Activated T-cell treated with anti-CD3 and anti-CD28 coated beads, Interleukin-2, amount 50 U/mL, for 24 hours (primary cell): ENCODE measurements at places on chromosomes 6 and 20.
A peak's percentile ranks its signal among the peaks of the same experiment; 100 is the strongest.

DNA sequence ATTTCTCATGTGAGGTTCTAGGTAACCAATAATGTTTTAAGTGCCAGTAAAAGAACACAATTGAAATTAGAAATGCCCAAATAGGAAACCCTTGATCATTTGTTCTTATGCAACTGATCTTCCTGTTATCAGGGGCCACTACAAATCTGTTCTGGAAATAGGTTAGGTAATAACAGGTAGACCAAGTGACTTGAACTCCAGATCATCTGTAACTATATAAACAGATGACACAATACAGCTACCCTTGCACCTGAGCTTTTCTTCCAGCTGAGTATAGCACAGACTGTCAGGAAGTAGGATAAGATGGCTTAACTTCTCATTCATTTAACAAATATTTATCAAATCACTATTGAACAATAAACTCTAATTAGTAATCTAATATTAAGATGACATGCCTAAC lies 52.5 kb downstream of the MAN1A1 start:
- DNase-seq: no peak

DNA sequence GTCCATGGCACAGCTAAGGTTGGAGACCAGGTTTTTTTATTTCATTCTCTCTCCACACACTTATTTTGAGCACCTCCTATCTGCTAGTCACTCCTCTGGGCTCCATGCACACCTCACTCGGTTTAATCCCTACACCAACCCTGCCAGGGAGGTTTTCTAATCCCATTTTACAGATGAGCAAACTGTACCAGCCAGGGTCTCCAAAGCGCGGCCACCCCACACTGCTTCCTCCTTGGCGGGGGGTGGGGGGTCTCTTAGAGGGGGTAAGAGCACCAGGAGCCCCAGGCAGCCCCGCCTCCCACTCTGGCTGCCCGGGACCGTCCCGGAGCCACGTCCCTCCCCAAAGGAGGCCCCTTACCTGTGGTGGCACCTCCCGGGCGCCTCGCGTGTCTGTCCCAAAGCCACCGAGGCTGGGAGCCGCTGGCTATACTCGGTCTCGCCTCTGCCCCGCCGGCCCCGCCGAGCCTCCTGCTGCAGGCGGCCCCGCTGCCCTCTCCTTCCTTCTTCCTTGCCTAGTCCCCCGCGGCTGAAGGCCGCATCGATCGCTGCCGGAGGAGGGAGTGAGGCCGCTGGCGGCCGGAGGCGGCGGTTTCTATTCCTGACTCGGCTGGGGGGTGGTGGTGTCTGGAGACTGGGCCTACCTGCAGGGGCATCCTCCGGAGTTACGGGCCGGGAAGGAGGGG lies at the start of gene KCNS1:
Gene KCNS1, minus strand, starts transcription at position 565 of the 683 bp plus-strand sequence. CDS start 1,891 bp downstream, outside the sequence.
- DNase-seq: no peak

DNA sequence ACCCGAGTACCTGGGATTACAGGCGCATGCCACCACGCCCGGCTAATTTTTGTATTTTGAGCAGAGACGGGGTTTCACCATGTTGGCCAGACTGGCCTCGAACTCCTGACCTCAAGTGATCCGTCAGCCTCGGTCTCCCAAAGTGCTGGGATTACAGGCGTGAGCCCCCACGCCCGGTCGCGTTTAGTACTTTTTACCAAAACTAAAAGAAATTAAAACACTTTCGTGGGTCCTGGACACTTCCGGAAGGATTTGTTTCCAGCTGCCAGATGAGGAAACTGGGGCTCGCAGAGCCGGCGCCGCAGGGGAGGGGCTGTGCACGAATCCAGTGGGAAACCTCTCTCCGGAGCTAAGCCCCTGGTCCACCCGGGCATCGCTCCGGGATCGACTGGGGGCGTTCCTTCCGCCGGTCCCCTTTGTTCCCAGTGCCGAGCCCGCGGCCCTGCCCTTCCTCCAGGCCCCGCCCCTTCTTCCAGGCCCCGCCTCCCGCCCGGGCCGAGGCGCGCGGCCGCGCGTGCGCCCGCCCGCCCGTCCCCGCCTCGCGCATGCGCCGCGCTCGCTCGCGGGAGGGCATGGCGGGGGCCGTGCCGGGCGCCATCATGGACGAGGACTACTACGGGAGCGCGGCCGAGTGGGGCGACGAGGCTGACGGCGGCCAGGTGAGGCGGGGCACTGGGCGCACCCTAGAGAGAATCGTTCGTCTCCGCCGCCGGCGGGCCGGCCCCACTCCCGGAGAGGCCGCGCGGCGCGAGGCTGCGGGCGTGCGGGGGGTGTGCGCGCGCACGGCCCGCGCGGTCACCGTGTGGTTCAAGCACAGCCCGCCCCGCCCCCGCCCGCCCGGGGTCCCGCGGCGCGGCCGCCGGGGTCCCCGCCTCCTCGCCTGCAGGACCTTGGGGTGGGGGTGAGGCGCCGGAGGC lies at the start of gene NELFCD:
Gene NELFCD, plus strand, starts transcription at position 546 of the 917 bp plus-strand sequence. Its CDS starts 54 bp downstream, at position 600.
- peak; percentile 96 for DNase-seq

- peak; percentile 93 for DNase-seq
Measured at GRCh38 chr20:32652739-32653526, 20.8 kb downstream of the C20orf203 start.
